ENCODE measurements at places on chromosomes 4 and X.

- peak; percentile 82 for DNase-seq
Observed at GRCh38 chrX:49172280-49172780, 632 bp downstream of the PLP2 start.

- DNase-seq: no peak
Observed at GRCh38 chr4:163343604-163344146, at the start of gene NPY5R. NPY5R (plus strand) TSS chr4:163343892; CDS start chr4:163350274, 6,382 bp downstream.

DNA sequence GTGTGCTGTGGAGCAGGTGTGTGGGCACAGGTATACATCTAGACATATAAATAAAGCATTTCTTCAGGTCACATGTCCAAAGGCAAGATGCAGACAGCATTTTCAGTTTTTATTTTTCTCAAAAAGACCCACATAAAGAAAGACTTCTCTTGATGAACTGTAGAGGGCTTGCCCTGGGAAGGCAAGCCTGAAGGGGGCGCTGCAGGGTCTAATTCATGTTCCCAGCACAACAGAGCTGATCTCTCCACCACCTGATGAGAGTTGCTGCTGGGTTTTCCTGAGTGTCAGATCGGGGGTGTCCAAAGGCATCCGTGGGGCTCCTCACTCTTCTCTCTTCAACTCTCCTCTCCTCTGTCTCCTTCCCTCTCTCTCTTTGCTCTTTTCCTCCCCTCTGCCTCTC lies 26.6 kb downstream of the ADRA2C start:
- DNase-seq: no peak

GRCh38 chr4:14264437-14264836 lies 636.9 kb upstream of the BOD1L1 start:
- DNase-seq: peak; percentile 1

- DNase-seq: no peak
Observed at GRCh38 chrX:2751291-2751690, 549 bp upstream of the XG start.
